NCI-H1417 (cell line): ENCODE measurements at places on chromosomes 4 and X.

DNA sequence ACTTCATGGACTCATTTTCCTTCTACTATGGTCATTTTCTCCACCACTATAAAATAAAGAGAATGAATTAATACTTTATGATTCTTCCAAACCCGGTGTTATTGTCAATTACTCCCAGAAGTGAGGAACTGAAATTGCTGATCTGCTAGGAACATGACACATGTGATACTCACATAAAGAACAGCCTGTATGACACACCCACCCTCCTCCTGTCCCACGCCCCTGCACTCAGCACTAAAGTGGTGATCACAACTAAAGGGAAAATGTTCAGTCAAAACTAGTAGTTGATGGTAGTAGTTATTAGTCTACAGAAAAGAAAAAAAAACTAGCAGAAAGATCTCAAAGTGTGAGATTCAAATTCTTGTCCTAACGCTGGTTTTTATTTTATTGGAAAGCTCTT lies 1508.3 kb downstream of the RAPGEF2 start:
- no peak for DNase-seq

DNA sequence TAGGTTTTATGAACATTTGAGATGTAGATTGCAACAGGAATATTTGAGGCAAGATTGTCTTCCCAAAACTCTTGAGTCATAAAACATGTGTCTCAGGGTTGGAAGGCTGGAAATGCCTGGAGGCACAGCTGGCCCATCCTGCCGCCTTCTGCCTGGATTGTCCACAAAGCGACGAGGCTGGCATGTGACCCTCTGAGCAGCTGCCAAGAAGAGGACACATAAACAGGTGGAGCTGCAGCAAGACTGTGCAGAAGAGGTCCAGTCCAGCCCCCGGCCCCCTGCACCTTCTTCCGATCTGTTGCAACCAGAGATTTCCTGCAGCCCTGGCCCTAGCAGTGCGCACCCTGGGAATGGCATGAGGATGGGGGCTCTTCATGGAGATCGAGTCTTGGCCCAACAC lies 101.9 kb upstream of the BCOR start:
- no peak for DNase-seq

- DNase-seq, result no peak
Observed at GRCh38 chr4:56684320-56685050, 3.4 kb upstream of the HOPX start.

DNA sequence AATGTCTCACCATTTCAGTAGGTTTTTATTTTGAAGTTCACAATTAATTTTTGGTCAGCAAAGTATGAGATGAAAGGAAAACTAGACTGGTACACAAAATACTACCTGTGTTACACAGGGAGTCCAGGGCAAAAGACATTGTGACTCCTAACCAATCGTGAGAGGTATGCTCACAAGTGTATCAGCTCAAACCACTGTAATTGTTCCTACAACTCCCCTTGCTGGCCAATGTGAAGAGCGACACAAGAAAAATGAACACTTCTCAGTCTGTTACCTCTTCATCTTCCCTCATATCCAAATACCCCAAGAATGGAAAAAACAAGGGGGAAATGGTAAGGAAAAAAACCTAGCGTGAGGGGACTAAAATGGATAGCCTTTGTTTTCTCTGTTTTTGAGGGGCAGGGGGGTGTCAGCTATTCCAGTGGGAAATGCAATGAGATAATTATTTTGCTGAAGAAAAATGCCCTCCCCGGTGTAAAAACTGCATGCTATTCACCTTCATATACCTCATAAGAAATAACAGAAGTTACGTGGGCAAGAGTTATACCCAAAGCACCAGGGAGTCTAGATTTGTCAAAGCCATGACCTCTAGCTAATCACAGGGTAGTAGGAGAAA lies 30.6 kb upstream of the NSUN7 start:
- peak; percentile 69 for DNase-seq

DNA sequence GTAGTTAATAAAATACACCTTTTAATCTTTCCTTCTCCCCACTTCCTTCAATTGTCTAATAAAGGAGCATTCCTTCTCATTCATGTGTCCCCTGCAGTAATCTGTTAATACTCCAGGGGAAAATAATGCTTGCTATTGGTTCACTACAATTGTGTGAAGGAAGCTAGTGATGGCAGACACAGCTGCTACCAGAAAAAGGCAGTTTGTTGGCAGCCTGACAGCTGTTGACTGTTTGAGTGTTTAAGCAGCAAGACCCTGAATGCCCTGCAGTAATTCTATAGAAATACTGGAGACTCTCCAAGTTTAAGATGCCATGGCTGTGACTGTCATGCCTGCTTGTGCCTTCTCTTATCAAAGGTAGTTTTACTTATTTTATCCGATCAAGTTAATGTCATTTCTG lies 359.5 kb downstream of the C4orf33 start:
- DNase-seq, result peak; percentile 1

GRCh38 chr4:99436976-99437722 lies 2.0 kb upstream of the ADH7 start:
- no peak for DNase-seq

DNA sequence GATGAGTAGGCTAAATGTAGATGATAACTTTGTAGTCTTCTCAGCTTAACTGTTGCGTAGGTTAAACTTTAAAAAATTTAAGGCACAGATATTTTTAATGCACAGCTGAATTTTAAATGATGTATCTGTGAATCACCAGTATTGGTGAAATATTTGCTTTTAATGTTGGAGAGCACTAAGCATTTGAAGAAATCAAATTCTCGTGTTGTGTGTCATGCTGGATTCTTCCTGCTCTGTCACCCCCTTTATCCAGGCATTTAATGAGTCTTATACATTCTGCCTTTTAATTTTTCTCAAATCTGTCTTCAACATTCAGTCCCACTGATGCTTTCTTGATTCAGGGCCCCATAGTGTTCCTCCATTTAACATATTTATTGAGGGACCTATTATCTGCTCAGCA lies 76.7 kb downstream of the SLC4A4 start:
- DNase-seq, result no peak
